Activated T-cell treated with anti-CD3 and anti-CD28 coated beads, Interleukin-2, amount 50 U/mL, for 24 hours (primary cell): ENCODE measurements at places on chromosomes 3 and 15.

DNA sequence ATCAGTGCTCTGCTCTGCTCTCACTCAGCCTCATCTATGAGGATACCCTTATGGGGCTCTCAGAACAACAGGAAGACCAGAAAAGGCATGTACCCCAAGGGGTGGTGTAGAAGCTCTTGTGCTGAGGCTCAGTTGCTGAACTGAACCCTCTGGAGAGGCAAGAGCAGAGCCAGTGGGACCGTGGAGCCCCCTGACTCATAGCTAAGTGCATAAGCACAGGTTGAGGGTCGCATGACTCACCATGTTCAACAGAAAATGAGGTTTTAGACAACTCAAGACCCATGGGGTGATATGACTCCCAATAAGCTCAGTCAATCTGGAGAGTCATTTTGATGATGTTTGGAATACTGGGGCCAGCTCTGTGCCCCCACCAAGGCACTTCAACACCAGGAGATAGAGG lies 37.3 kb downstream of the CRYGS start:
- no peaks in the 10 kb centered on the region for H3K27me3 ChIP-seq
- no peaks in the 10 kb centered on the region for H3K36me3 ChIP-seq
- peak overlapping the region; percentile 57 for H3K27ac ChIP-seq
- H3K4me1 ChIP-seq, result peaks cover 54% of the 10 kb centered on the region
- no peak for DNase-seq
- no peak overlapping the region for H3K4me3 ChIP-seq

- H3K36me3 ChIP-seq, result no peaks in the 10 kb centered on the region
- H3K4me3 ChIP-seq, result no peak overlapping the region
- no peak for DNase-seq
- H3K4me1 ChIP-seq, result peaks cover 4% of the 10 kb centered on the region
- no peak overlapping the region for H3K27ac ChIP-seq
- no peaks in the 10 kb centered on the region for H3K27me3 ChIP-seq
These were observed 16.5 kb downstream of the MYH15 start for GRCh38 chr3:108493862-108494261.

- H3K27me3 ChIP-seq, result no peaks in the 10 kb centered on the region
- DNase-seq, result no peak
- H3K4me3 ChIP-seq, result no peak overlapping the region
- H3K4me1 ChIP-seq, result peaks cover 12% of the 10 kb centered on the region
- H3K36me3 ChIP-seq, result no peaks in the 10 kb centered on the region
These were observed 91.6 kb upstream of the LIPC start for GRCh38 chr15:58340176-58340575.

- no peak overlapping the region for H3K27ac ChIP-seq
- no peaks in the 10 kb centered on the region for H3K4me1 ChIP-seq
- H3K4me3 ChIP-seq, result no peak overlapping the region
- H3K36me3 ChIP-seq, result no peaks in the 10 kb centered on the region
- no peaks in the 10 kb centered on the region for H3K27me3 ChIP-seq
These were observed 188.9 kb upstream of the SYNPR start for GRCh38 chr3:63089007-63089750.

GRCh38 chr3:66200147-66200546 lies 20.7 kb upstream of the SLC25A26 start:
- no peaks in the 10 kb centered on the region for H3K36me3 ChIP-seq
- H3K27ac ChIP-seq, result no peak overlapping the region
- DNase-seq, result no peak
- peaks cover 56% of the 10 kb centered on the region for H3K27me3 ChIP-seq

DNA sequence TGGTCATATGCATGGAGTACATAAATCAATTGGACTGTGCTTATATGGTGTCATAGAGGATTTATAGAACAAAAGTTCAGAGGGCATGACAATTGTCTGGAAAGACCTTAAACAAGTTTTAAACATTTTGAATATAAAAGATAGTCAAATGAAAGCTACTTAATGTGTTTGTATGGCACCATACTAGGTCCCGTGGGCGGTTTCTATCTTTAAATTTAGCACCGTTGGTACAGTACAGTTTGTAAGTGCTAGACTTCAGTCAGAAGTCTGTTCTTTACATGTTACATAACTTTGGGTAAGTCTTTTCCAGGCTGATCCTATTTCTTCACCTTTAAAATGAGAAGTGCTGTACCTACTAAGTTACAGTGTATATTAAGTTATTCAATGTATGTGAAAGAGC lies 373.4 kb upstream of the ARL6 start:
- no peak for DNase-seq
- H3K36me3 ChIP-seq, result no peaks in the 10 kb centered on the region
- H3K27me3 ChIP-seq, result no peaks in the 10 kb centered on the region
- no peak overlapping the region for H3K27ac ChIP-seq
- no peaks in the 10 kb centered on the region for H3K4me1 ChIP-seq

DNA sequence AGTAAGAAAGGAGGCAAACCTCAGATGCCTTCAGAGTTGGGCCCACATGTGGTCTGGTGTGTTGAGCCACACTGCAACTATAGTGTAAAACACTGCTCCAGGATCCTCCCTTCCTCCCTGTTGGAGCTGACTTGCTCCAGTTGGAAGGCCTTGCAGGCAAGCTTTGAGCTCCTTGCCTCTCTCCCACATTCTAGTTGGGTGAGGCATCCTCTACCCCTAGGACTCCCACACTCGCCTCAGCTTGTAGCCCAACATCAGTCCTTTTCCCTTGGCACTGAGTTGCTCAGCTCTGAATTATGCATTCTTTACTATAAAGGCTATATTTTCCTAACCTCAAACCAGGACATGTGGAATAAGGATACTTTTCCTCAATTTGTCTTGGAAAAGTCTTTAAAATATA lies 143.9 kb downstream of the NECTIN3 start:
- no peaks in the 10 kb centered on the region for H3K27me3 ChIP-seq
- H3K36me3 ChIP-seq, result no peaks in the 10 kb centered on the region
- no peak for DNase-seq

DNA sequence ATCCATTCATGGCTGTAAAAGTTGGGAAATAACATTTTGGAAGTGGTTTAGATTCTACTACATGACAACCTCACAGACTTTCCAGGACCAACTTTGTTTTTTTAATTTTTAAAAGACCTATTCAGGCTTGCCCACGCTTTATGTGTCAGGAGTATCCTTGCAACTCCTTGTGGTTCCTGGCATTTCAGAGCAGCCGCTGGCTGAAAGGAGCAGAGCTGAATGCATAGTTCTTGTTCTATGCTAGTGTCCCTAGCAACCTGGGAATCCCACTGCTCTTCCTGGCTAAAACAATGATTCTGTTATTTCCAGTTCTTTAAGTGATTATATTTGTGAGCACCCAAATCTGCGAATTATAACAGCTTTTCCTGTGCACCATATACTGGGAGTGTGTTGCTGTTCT lies 34.9 kb downstream of the CP start:
- no peak overlapping the region for H3K4me3 ChIP-seq
- H3K4me1 ChIP-seq, result no peaks in the 10 kb centered on the region
- H3K27ac ChIP-seq, result no peak overlapping the region
- DNase-seq, result no peak

DNA sequence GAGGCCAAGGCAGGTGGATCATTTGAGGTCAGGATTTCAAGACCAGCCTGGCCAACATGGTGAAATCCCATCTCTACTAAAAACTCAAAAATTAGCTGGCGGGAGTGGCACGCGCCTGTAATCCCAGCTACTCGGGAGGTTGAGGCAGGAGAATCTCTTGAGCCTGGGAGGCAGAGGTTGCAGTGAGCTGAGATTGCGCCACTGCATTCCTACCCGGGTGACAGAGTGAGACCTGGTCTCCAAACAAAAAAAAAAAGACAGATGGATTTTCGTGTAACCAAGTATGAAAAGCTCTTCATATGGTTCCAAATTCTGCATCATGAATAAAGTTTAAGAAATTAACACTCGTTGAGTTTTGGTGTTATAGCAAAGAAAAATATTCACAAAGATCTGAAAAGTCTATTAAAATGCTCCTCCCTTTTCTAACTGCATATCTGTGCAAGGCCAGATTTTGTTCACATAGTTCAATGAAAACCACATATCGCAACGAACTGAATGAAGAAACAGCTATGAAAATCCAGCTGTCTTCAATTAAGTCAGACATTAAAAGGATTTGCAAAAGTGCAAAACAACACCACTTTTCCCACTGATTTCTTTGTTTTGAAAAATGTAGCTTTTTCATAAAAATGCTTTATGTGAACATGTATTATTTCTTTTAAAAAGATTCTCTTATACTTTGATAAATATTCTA lies 23.8 kb upstream of the FBLN2 start:
- no peak for DNase-seq
- H3K4me3 ChIP-seq, result no peak overlapping the region
- H3K4me1 ChIP-seq, result no peaks in the 10 kb centered on the region
- H3K27ac ChIP-seq, result no peak overlapping the region
- no peaks in the 10 kb centered on the region for H3K27me3 ChIP-seq

GRCh38 chr3:38721207-38721772 lies 71.8 kb upstream of the SCN5A start:
- no peak overlapping the region for H3K4me3 ChIP-seq
- no peak overlapping the region for H3K27ac ChIP-seq
- no peak for DNase-seq

GRCh38 chr15:64807751-64808222 lies 17.7 kb downstream of the PIF1 start:
- H3K36me3 ChIP-seq, result no peaks in the 10 kb centered on the region
- peaks cover 1% of the 10 kb centered on the region for H3K4me1 ChIP-seq
- no peak overlapping the region for H3K27ac ChIP-seq
- no peak for DNase-seq

DNA sequence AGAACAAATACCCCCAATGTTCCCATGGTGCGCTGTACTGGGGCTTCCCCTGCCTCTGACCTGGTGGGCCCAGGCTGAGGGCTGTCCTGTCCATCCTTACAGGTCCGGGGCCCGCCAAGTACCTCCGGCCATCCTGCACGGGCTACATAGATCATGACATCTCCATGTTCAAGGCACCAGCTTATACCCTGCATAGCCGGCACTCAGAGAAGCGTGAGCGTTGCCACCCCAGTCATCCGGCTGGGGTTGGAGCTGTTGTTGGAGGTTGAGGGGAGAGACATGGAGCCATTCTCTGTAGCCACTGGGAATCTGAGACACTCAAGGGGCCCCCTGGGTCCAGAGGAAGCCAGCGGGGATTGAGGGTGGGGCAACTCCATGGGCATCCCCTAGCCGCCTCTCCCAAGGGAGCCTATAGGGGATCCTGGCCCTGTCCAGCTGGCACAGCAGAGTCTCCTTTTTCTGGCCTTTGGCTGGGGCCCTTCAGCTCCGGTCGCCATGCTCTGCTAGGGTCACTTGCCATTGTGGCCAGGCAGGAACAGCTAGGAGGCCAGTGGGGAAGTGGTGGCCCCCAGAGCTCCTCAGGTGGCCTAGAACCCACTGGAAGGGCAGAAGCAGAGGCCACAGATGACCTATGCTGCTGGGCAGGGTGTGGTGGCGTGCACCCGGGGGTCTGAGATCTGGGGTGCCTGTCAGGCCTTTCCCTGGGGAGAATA lies 12.5 kb upstream of the CSPG4 start:
- peaks cover 8% of the 10 kb centered on the region for H3K4me1 ChIP-seq
- H3K36me3 ChIP-seq, result no peaks in the 10 kb centered on the region
- no peak for DNase-seq
- H3K4me3 ChIP-seq, result no peak overlapping the region

GRCh38 chr3:183410280-183410679 lies 18.1 kb downstream of the MCF2L2 start:
- no peak for DNase-seq
- H3K4me1 ChIP-seq, result no peaks in the 10 kb centered on the region
- no peak overlapping the region for H3K4me3 ChIP-seq
- no peak overlapping the region for H3K27ac ChIP-seq

GRCh38 chr3:182913889-182914288 lies 66.4 kb downstream of the DCUN1D1 start:
- no peak overlapping the region for H3K4me3 ChIP-seq
- peaks cover 55% of the 10 kb centered on the region for H3K4me1 ChIP-seq
- peaks cover 45% of the 10 kb centered on the region for H3K36me3 ChIP-seq
- no peaks in the 10 kb centered on the region for H3K27me3 ChIP-seq

GRCh38 chr3:42247576-42248027 lies 18.4 kb downstream of the CCK start:
- no peak overlapping the region for H3K4me3 ChIP-seq
- H3K4me1 ChIP-seq, result peaks cover 10% of the 10 kb centered on the region
- peak; percentile 68 for DNase-seq
- H3K36me3 ChIP-seq, result no peaks in the 10 kb centered on the region
- H3K27me3 ChIP-seq, result peaks cover 2% of the 10 kb centered on the region

DNA sequence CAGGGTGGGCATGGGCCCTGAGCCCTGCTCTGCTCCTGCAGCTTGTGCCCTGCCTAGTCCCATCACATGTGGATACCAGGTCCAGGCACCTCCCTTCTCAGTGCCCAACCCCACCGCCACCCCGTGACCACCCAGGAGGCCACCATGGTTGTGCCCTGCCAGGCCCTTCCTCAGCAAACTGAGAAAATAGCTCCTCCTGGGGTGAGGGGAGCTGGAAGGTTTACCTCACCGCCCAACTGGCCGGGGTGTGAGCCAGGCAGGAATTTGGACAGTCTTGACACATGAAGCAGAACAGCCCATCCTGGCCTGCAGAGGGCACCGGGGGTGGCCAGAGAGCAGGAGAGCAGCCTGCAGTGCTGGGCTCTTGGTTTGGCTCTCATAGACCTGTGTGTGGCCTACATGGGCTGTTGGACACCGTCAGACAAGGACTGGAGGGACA lies 11.4 kb upstream of the C3orf22 start:
- no peak for DNase-seq
- peaks cover 23% of the 10 kb centered on the region for H3K27me3 ChIP-seq
- H3K27ac ChIP-seq, result no peak overlapping the region
- no peak overlapping the region for H3K4me3 ChIP-seq

DNA sequence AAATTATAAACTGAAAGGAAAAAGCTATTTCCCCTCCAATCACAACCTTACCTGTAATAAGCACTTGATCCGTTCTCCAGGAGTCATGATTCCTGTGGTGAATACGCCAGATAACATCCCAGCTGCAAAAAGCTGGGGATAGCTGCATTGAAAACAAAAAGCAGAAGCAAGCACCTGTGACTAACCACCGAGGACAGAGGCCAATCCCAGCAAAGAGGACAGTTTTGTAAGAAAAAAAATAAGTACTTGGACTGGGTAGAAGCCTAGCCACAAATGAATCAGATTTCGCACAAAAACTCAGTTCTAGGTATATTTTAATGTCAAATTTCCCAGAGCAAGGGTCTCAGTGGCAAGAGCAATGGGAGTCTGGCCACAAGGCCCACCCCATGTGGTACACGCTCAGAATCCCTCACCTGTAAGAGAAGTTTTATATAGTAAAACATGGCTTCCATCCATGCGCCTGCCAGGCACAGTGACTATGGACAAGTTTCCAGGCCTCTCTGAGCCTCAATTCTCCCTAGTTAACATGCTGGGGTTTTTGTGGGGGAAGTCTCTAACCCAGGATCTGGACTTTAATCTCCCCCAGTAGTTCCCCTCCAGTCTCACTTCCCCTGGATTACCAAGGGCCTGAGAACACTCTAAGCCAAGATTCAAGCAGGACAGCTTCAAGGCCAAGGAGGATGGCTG lies 19.2 kb downstream of the SLC25A20 start:
- no peak for DNase-seq
- no peaks in the 10 kb centered on the region for H3K27me3 ChIP-seq
- H3K27ac ChIP-seq, result peak overlapping the region; percentile 38
- peaks cover 4% of the 10 kb centered on the region for H3K4me1 ChIP-seq
- H3K36me3 ChIP-seq, result peaks cover 43% of the 10 kb centered on the region
